ENCODE measurements at places on chromosomes 7 and 10. TPM values are rescaled to one million over a fixed set of nuclear protein-coding genes. Genes with fewer than 3 reads are reported as not detected.

DNA sequence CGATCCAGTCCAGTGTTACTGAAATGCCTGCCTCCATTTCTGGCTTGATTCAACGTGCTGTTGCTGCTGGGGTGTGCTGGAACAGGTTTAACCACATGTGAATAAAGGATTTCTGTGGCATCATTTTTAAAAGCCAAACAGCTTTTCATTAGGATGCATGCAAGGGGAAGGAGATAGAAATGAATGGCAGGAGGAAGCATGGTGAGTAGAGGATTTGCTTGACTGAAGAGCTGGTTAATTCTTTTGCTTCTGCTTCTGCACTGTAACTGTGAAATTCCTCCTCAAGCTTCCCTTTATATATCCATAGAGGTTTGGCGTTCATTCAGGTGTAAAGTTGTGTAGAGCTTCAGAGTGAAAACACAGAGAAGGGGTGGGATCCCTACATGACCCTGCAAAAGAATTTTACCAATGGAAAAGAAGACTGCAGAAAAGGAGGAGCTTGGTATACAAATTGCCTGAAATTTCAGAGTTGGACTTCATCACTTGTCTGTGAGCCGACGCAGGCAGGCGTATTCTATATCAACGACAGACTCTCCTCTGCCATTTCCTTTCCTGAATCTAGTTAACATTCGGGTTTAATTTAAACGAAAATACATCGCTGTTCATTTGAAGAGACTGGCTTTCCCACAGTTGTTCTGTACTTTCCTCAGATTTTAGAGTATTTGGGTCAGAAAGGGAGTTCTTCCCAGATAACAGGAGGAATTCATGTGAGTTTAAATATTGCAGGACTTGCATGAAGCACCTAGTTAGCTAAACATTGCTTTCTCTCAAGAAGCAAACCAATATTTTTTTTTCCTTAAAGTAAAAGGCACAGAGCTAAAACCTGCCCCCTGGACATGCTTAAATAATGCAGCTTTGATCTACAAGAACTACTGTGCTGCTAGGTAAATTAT, at the start of gene SOSTDC1:
SOSTDC1 (minus strand) TSS at position 270 of the 893 bp plus-strand sequence; CDS start at position 200, 70 bp downstream.
- peaks cover 23% of the 10 kb centered on the region for H3K4me1 ChIP-seq
- no peaks in the 10 kb centered on the region for H3K27me3 ChIP-seq
- H3K27ac ChIP-seq, result peak within 1 kb of the TSS; percentile 82

DNA sequence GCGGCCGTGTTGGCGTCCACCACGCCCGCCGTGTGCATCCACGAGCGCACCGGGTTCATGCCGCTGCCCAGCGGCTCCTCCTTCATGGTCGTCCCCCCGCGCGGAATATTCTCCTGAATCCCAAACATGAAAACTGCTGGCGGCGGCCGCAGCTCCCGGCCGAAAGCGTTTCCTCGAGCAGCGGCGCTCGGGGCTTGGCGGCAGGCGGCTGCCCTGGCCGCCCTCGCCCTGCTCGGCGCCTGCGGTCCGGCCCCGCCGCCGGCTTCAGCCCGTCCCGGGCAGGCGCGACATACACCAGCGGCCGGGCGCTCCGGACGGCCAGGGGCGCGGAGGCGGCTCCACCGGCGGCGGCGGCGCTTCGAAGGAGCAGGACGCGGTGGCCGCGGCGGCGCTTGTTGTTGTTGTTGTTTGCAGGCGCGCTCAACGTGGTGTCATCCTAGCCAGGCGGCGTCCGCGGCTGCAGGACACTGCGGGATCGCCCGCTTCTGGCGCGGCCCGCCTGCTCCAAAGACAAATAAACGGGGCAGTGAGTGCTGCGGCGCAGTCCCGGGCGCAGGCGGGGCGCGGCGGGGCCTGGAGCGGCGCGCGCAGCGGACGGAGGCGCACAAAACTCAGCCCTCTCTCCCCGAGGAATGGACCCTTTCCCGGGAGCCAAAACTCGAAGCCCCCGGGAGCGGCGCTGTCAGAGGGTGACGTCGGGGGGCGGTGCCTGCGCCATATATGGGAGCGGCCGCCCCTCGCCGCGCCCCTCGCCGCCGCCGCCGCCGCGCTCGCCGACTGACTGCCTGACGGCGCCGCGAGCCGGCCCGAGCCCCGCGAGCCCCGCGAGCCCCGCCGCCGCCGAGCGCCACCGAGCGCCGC, at the start of gene EBF3:
EBF3 (minus strand) TSS at position 634 of the 861 bp plus-strand sequence; CDS start at position 128, 506 bp downstream.
- H3K27ac ChIP-seq, result peak within 1 kb of the TSS; percentile 73
- peaks cover 11% of the 10 kb centered on the region for H3K4me1 ChIP-seq
- peak within 1 kb of the TSS; percentile 50 for H3K4me3 ChIP-seq
- peaks cover 68% of the 10 kb centered on the region for H3K27me3 ChIP-seq
- peak; percentile 51 for DNase-seq

DNA sequence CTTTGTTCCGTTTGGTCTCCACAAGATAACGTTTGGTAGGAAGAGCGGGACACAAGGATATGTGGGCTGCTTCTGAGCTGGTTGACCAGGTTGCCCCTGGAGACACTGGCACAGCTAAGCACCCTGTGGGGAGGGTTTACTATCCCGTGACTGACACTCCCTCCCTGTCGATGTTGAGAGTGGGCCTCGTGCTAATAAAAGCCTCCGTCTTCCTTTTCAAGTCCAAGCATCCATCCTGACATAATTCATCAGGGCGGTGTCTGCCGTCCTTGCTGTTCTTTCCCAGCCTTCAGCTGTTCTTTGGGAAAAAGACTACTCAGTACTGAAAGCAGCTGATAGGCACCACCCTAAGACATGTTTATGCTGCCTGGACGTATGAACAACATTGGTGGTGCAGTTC, 49.6 kb downstream of the SHH start:
- no peak for DNase-seq
- no peaks in the 10 kb centered on the region for H3K4me1 ChIP-seq
- H3K4me3 ChIP-seq, result no peak overlapping the region
- peaks cover 18% of the 10 kb centered on the region for H3K36me3 ChIP-seq
- no peaks in the 10 kb centered on the region for H3K27me3 ChIP-seq

CHST15 gene
- 8.1 TPM for total RNA-seq

CYP2C18 gene
- not detected for total RNA-seq

DNA sequence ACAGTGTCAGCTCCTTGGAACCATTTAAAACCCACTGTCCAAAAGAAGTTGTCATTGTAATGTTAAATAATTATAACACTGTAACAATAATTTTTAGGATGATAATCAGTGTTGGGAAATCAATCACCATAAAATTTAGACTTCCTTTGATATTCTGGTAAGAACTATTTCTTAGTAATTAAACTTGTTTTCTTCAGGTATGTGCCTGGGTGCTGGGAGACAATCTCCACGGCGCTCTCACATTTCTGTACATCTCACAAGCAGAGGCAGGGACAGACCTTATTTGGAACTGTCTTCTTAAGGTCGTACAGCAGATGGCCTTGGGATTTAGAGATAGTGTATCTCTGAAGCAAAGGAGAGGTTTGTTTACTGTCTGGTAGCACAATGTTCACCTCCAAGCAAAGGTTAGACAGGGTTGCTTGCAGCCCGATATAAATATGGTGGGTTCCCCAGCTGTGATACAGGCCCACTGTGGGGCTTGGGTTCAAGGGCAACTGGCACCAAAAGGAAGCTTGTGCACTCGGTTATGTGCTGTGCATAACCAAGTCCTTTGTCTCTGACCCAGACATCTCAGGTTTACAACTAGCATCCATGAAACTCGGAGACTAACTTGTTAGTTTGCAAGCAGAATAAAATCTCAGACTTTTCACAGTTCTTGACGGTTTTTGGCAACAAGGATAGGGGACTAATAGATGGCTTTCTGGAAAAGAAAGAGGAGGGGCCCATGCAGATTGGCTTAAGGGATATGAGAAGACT, 125.5 kb downstream of the RNF32 start:
- no peak overlapping the region for H3K27ac ChIP-seq
- no peak for DNase-seq
- H3K4me1 ChIP-seq, result peaks cover 11% of the 10 kb centered on the region
- H3K4me3 ChIP-seq, result no peak overlapping the region

- DNase-seq, result no peak
- H3K36me3 ChIP-seq, result no peaks in the 10 kb centered on the region
- no peak overlapping the region for H3K4me3 ChIP-seq
- no peak overlapping the region for H3K27ac ChIP-seq
- H3K4me1 ChIP-seq, result no peaks in the 10 kb centered on the region
Observed at GRCh38 chr7:127556404-127556803, 29.0 kb downstream of the GCC1 start.

- H3K36me3 ChIP-seq, result no peaks in the 10 kb centered on the region
- H3K27me3 ChIP-seq, result no peaks in the 10 kb centered on the region
- peaks cover 18% of the 10 kb centered on the region for H3K4me1 ChIP-seq
- DNase-seq, result no peak
- no peak overlapping the region for H3K27ac ChIP-seq
Observed at GRCh38 chr7:27424749-27425148, 182.1 kb downstream of the EVX1 start.

OR2A7 gene
- 9.3 TPM for total RNA-seq

PILRA gene
- 3.9 TPM for total RNA-seq

DNA sequence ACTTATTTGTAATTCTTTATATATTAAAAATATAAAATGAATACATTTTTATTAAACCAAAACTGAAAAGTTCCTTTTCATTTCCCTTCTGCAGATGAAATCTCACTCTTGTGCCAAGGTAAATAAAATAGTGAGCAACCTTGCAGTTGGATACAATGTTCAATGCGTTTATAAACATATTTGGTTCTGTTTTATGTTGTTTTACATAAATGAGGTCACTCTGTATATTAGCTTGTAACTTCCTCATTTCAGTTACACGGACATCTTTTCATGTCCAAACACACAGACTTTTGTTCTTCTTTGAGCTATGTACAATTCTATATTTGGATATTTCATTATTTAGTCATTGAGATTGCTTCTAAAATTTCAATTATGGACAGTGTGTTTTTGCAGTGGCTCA, 107.7 kb downstream of the BBS9 start:
- H3K27ac ChIP-seq, result no peak overlapping the region
- H3K4me1 ChIP-seq, result no peaks in the 10 kb centered on the region
- DNase-seq, result no peak
- H3K36me3 ChIP-seq, result no peaks in the 10 kb centered on the region
- H3K27me3 ChIP-seq, result no peaks in the 10 kb centered on the region
- no peak overlapping the region for H3K4me3 ChIP-seq

DNA sequence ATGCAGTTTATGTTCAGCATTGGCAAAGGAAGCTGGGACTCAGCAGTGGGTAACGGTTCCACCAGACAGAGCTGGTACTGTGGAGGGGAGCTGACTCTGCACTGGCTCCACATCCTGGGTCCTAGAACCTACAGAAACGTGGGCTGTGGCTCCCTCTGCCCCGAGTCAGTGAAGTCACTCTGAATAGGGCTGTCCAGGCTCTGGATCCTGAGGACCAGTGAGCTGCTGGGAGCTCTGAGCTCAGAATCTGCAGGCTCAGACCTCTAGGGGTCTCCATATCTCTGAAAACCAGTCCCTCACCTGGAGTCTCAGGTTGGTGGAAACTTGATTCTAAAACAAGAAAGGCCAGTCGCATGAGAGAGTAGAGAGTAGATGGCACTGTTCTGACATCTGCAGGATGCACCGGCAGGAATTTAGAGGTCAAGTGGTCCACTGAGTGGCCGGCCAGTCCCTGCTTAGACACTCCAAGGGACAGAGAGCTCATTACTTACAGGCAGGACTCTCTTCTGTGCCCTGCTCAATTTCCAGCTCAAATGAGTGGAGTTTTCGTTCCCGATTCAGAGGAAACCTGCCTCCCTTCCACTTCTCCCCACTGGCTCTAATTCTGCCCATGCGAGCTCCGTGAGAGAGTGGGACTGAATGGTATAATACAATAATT, 18.6 kb downstream of the NPFFR1 start:
- no peak for DNase-seq
- H3K36me3 ChIP-seq, result no peaks in the 10 kb centered on the region
- no peaks in the 10 kb centered on the region for H3K4me1 ChIP-seq
- no peak overlapping the region for H3K27ac ChIP-seq
